ENCODE measurements at places on chromosomes 12 and 14.

DNA sequence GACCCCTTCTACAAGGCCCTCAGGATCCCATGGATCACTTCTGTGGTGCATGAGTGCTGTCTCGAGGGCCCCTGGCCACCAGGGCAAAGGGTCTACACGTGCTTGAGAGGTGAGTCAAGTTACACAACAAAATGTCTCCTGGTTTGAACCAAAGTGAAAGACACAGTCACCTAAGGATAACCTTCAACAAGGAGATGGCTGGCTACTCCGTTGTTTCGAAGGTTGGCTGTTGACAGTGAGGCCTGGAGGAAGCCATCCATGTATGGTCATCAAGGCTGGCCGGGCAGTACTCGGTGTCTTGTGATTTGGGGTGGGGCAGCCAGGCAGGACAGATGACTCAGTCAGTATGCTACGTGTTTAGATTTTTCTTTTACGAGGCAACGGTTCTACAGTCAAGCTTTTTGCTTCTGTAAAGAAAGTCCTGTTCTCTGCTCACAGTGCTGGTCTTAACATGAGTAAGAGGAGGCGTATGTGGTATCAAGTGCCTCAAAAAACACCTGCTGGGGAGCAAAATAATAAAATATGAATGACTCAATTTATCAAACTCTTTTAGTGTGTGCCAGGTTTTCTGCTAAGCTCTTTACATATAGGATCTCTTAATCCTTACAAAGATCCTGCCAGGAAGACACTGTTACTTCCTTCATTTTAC, 18.0 kb upstream of the NT5DC3 start:
- no peak for DNase-seq

DNA sequence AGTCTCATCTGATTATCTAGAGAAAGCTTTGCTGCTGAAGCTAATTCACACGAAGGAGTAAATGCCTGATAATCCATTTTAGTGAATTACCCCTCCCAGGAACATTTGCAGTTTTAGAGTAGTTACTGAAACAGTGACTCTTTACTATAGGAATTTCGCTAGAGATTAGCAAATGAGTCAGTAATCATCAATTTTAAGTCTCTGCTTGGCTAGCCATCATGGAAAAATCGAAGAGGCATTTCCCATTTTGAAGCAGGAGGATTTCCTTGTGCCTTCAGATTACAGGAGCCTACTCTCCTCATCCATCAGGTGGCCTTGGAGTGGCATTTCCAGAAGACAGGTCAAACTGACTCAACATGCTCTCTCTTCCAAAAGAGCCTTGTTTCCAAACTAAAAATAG, 154.5 kb downstream of the EGLN3 start:
- DNase-seq, result no peak

DNA sequence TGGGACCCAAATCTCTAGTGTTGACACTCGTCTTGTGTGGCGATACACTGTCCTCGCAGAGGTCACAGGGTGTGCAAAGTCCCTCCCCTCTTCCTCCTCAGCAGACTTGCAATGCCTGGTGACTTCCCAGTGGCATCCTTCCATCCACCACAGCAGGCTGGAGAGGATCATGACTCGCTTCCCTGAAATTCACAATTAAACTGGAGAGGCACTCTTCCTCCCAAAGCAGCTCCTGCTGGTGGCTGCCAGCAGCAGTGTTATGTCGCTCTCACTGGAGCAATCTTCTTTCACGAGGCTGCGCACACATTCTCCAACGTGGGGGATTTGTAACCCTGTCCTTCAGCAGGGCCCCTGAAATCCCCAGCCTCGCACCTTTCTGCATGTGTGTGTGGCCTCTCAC, 145.2 kb upstream of the TMCC3 start:
- DNase-seq, result no peak

DNA sequence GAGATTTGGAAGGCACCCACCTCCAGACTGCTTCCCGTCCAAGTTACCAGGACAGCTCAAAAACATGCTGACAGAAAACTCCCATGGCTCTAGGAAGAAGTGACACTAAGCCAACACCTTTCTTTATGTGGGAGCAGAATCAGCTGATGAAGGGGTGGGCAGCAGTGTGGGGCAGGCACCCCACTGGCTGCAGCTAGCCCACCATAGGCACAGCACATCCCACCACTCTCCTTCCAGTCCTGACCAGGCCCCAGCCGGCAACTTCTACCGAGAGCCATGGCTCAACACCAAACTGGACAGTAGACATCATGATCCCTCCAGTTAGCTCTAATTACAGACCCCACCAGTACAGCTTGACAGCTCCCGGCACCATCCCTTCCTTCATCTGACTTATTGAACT, 45.0 kb downstream of the SH2B3 start:
- no peak for DNase-seq

- DNase-seq, result no peak
Measured at GRCh38 chr14:102764220-102764671, 13.0 kb upstream of the TRAF3 start.
